Right atrium auricular region (tissue), 2 donors: ENCODE measurements at places on chromosomes 13 and 19.

DNA sequence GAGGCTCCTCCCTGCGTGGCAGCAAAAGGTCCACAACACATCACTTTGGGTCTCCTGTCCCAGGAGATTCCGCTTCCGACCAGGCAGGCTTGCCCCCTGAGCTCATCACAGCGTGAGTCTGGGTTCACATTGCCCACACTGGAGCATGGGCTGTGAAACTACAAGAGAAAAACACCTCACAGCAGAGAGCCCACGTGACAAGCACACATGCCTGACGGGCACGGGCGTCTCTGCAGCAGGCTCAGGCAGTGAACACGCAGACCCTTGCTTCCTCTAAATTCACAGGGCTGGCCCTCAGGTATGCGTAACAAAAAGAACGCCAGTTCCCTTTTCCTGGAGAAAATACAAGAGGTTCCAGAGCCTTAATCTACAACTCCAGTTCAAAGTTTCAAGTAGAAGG is 41.9 kb downstream of the RASA3 start:
- DNase-seq = peak; percentile 42

DNA sequence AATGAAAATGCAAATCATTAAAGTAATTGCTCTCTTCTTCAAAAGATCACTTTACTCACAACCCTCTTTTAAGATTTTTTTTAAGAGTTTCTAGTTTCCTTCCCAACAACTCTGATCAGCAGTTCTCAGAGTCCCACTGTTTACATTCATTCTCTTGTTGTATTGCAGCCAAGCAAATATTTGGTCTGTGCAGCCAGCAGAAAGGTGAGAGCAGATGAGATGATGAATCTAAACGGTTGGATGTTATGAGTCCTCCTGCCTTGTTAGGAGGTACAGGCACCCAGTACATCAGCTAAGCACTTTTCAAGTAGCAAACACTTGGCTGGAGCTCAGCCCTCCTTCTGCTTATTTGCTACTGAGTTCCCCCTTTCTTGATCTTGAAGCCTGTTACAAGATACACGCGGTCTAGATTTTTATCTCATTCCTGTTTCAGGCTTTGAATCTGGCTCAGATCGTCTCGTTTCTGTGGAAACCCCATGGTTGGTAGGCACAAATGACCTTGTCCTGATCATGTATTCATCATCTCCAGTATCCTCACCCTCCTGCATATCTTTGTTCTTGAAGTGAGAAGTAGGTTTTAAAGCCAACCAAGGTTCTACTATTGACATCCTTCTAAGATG is 300.7 kb downstream of the DCT start:
- DNase-seq = no peak

DNA sequence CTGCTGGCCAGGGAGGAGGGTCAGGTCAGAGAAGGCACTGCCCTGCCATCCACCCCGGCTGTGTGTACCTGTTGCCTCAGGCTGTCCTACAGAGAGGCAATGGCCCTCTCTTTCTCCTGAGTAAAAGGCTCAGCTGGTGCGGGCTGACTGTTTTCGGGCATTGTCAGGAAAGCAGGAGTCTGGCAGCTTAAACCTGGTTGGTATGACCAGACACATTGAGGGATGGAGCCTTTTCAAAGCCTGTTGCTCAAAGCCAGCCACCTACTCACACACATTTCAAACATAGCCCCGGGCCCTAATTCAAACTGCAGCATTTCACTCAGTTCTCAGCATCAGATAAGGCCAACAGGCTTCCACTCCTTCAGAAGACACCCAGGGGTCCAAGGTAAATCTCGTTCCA is 61.8 kb upstream of the PDX1 start:
- no peak for DNase-seq

GRCh38 chr19:48194041-48194843 is 23.8 kb downstream of the ZSWIM9 start:
- DNase-seq = no peak

- no peak for DNase-seq
These were observed 3.6 kb downstream of the UQCR11 start for GRCh38 chr19:1601613-1602064.

DNA sequence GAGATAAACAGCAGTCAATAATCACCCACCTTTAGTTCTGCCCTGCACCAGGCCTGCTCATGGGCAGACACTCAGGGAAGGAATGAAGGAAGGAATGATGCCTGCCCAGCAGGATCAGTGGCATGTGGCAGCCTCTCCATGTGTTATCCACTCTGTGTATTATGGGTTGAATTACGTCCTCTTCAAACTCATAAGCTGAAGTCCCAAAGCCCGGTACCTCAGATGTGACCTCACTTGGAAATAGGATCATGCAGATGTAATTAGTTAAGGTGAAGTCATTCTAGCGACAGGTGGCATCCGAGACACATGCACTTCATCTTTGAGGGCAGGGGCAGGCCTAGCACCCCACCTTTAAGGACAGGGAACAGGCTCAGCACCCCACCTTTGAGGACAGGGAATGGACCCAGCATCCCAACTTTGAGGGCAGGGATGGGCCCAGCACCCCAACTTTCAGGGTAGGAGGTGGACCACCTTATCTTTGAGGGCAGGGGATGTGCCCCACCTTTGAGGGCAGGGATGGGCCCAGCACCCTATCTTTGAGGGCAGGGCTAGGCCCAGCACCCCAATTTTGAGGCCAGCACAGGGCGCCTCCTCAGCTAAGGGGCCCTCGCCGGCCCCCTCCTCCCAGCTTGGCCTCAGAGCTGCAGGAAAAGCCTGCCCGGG is 127.6 kb downstream of the URI1 start:
- no peak for DNase-seq

GRCh38 chr13:39302820-39303219 is 264.6 kb downstream of the NHLRC3 start:
- no peak for DNase-seq

GRCh38 chr13:81302677-81303076 is 961.8 kb upstream of the SPRY2 start:
- DNase-seq = no peak

DNA sequence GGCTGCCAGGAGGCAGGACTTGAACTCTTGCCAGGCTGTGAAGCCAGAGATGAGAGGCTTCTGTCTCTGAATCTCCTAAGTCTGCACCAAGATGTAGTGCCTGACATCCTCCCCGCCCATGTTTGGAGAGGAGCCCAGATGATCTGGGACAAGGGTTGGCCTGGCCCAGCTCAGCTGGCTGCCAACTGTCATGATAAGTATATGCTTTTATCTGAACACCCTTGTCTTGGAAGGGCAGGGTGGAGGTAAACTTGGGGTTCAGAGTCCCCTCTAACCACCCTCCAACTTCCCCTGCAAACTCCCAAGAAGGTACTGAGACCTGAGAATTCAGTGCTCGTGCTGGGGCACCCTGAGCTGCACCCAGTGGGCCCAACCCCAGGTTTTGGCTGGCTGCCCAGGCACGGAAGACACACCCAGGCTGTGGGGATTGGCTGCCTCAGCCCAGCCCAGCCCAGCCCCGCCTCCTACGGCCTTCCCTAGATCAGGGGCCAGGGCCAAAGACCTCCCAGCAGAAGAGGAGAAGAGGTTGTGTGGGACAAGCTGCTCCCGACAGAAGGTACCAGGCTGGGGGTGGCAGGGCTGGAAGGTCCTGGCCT is at the start of gene CYP4F12:
CYP4F12 (plus strand) TSS at position 508 of the 596 bp plus-strand sequence. CDS start 443 bp downstream, outside the sequence.
- DNase-seq = peak; percentile 90

DNA sequence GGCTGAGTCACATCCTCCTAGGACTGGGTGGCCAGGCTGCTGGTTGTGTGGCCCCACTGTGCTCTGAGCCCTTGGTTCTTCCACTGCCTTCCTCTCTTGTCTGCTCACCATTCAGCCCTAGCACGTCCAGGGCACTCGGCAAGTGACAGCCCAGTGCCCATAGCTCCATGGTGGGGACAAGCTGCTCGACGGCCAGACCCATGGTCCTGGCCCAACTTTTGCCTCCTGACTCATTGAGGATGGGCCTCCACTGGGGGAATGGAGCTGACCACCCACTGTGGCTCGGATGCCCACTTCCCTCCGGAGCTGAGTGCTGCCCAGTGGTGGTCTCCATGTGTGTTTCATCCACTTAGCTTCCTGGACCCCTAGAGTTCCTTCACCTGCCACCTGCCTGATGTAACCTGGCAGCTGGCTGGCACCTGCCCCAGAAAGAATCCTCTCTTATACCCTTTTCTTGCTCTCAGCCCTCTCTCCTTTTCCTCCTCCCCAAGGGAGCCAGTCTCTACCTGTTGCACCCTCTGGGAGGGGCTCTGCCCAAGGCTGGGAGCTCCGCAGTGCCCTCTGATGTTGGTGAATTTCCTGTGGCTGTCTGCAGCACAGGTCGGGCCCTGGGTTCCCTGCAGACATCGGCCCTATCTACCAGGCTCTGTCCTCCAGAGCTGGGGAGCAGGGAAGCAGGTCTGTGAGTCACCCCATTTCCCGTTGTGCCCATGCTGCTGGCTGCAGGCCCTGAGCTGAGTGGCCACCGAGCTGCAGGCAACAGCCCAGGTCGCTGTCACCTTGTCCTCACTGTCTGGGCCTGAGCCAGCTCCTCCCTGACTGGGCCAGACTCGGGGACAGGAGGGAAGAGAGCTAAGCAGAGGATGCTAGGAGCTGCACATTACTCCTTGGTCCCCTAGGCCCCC is 7.4 kb downstream of the CHST8 start:
- no peak for DNase-seq

GRCh38 chr19:21915411-21915810 is 79.4 kb upstream of the ZNF43 start:
- no peak for DNase-seq

GRCh38 chr13:40796649-40797048 is 7.2 kb downstream of the SLC25A15 start:
- peak; percentile 16 for DNase-seq

- DNase-seq = no peak
These were observed 1842.3 kb downstream of the PCDH9 start for GRCh38 chr13:65387743-65388347.

- DNase-seq = no peak
These were observed 20.7 kb downstream of the COLGALT1 start for GRCh38 chr19:17575871-17576757.

- DNase-seq = no peak
These were observed 106.7 kb upstream of the UBAC2 start for GRCh38 chr13:99093997-99094396.

GRCh38 chr13:31767175-31767900 is 28.0 kb downstream of the RXFP2 start:
- DNase-seq = no peak

DNA sequence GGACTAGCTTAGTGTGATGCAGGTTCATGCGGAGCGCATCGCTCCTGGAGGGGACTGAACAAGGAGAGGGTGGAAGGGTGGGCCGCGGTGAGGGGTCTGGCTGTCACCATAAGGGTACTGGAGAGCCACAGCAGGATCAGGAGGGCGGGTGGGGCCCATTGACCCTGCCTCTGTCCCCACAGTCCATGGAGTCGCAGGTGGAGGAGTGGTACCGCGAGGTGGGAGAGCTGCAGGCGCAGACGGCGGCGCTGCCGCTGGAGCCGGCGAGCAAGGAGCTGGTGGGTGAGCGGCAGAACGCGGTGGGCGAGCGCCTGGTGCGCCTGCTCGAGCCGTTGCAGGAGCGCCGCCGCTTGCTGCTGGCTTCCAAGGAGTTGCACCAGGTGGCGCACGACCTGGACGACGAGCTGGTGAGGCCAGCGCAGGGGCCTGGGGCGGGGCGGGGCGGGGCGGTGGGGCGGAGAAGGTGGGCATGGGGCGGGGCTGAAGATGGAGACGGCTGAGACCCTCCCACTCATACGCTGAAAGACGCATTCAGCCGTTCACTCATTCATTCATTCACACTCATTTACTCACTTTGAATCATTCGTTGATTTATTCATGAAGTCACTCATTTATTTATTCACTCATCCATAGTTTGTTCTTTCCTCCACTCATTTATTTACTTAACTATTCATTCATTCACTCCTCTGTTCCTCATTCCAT is 27.5 kb upstream of the SHKBP1 start:
- DNase-seq = no peak

GRCh38 chr19:53365899-53366493 is 491 bp downstream of the ZNF525 start:
- DNase-seq = no peak

DNA sequence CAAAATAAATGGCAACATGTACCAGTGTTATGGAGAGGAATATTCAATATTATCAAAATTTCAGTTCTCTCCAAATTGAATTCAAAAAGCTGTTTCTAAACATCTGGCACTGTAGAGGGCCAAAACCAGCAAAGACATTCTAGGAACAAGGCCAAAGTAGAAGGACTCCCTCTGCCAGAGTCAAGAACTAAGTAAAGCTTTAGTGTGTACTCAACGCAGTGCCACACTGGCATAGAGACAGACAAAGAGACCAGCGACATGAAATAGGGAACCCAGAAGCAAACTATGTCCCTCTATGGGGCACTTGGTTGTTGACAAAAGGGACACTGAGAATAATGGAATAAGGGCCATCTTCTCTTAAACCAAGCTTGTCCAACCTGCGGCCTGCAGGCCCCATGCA is 15.6 kb downstream of the SCGB2B2 start:
- no peak for DNase-seq

DNA sequence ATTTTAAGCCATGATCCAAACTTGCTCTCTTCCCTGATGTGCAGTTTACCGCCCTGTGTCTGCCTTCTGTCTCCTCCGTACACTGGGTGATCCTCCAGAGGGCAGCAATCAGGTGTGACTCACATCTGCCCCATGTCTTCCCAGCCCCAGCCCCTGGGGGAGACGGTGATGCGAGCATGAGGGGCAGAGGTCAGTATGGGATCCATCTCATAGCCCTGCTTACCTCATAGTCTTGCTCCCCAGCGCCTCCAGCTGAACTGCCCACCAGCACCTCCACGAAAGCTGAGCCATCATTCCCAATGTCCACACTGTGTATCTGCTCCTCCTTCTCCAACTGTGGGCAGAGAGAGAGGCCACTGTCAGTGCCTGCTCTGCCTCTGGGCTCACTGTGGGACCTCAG is 14.6 kb downstream of the XRCC1 start:
- no peak for DNase-seq

DNA sequence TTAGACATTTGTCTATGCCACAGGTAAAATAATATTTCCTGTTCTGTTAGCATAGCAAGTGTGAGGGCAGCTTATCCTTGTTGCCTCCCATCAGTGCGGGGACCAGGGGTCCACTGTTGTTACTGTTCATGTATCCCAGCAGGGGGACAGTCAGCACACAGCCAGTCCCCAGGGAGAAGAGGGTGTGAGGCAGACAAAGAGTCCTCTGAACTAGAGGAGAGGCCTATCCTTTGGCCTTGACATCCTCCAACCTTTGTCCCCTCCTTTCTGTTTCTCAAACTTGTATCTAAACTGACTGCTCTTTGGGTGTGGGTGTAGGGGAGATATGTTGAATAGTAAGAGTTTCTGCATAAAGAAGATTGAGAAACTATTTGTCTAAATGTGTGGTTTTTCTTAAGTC is 2.9 kb upstream of the GPR18 start:
- DNase-seq = no peak

- DNase-seq = no peak
These were observed 227.4 kb downstream of the LHFPL6 start for GRCh38 chr13:39375601-39376000.

DNA sequence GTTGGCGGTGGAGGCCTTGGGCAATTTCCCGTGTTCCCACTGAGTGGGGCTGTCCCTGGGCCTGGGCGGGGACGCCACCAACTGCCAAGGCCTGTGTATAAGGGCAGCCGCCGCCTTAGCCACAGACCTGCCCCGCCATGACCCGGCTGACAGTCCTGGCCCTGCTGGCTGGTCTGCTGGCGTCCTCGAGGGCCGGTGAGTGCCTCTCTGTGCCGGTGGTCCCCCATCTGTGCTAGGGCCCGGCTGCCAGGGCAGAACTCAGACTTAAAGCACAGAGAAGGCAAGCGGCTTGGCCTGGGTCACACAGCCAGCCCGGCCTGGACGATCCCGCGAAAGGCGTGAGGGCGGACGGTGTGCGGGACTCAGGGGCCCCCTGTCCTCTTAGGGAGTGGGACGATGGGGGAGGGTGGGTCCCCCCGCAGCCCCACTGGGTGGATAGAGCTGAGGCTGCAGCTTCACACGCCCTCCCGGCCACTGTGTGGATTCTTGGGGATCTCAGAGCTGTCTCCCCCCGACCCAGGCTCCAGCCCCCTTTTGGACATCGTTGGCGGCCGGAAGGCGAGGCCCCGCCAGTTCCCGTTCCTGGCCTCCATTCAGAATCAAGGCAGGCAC is at the start of gene AZU1:
AZU1 (plus strand) TSS at position 128 of the 612 bp plus-strand sequence; CDS start at position 138, 10 bp downstream.
- DNase-seq = no peak
